ENCODE measurements at places on chromosomes 16 and 17.

- no peak for DNase-seq
These were observed 6.8 kb downstream of the NT5C start for GRCh38 chr17:75124819-75125162.

DNA sequence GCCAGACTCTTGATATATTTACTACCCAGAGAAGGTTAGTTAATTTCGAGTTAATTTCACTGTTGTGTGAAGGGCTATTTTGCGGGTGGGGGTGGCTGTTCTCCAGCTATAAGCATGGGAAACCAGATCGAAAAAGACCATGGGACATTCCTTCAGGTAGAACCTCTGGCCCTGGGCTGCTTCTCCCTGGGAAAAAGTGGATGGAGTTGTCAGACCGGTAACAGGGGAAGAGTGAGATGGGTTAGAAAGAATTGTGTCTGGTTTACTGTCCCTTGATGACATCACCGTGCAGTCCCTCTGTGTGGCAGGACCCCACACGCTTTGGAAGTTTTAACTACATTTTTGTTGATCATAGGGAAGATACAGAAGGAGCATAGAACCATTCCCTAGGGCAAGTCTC lies 296.3 kb downstream of the RBFOX1 start:
- no peak for DNase-seq

GRCh38 chr16:79698341-79698753 lies 97.8 kb upstream of the MAF start:
- DNase-seq = peak; percentile 78

- DNase-seq = no peak
These were observed 98.4 kb upstream of the DNAH9 start for GRCh38 chr17:11499881-11500280.

Data from muscle of back (tissue), 13 donors.